ENCODE measurements at places on chromosomes 3 and 15. TPM values are rescaled to one million over a fixed set of nuclear protein-coding genes. Genes with fewer than 3 reads are reported as not detected.

Gene FSIP1
- polyA plus RNA-seq: 1.9 TPM

Gene MUC20
- polyA plus RNA-seq: 0.36 TPM

Gene KCNH8
- polyA plus RNA-seq: 0.07 TPM

Gene LRRC31
- polyA plus RNA-seq: not detected

Gene SUCNR1
- polyA plus RNA-seq: not detected

Gene CLDN18
- polyA plus RNA-seq: 0.01 TPM

Gene CCDC191
- polyA plus RNA-seq: 2.2 TPM

Gene CCDC9B
- 97.4 TPM for polyA plus RNA-seq

Gene SLC7A14
- polyA plus RNA-seq: not detected

Gene CPEB1
- polyA plus RNA-seq: 0.37 TPM

Gene MEIS2
- polyA plus RNA-seq: 21.1 TPM

Gene LMCD1
- polyA plus RNA-seq: 459 TPM

Gene ABHD2
- polyA plus RNA-seq: 9.1 TPM

Gene FGF12
- 26.5 TPM for polyA plus RNA-seq

Gene THBS1
- 12.9 TPM for polyA plus RNA-seq

Gene ITIH1
- polyA plus RNA-seq: 0.13 TPM

Gene NEK11
- polyA plus RNA-seq: 0.88 TPM

Gene ZNF609
- polyA plus RNA-seq: 4.0 TPM

Gene CSPG5
- 0.07 TPM for polyA plus RNA-seq

Gene SPCS1
- polyA plus RNA-seq: 122 TPM

Gene GOLGB1
- 12.3 TPM for polyA plus RNA-seq

Gene WDR72
- polyA plus RNA-seq: not detected

Gene SENP5
- polyA plus RNA-seq: 6.4 TPM

Gene CX3CR1
- 0.13 TPM for polyA plus RNA-seq

Gene CORO2B
- polyA plus RNA-seq: 7.1 TPM

Gene FBXO40
- 2.9 TPM for polyA plus RNA-seq

Gene PCOLCE2
- polyA plus RNA-seq: 74.5 TPM

Gene GTPBP8
- 4.7 TPM for polyA plus RNA-seq

Gene LMAN1L
- polyA plus RNA-seq: 0.03 TPM

Gene ATP10A
- polyA plus RNA-seq: 2.2 TPM

Gene OIP5
- polyA plus RNA-seq: not detected

Gene ZNF619
- 1.0 TPM for polyA plus RNA-seq

Gene ATR
- 4.8 TPM for polyA plus RNA-seq

Gene TMEM207
- polyA plus RNA-seq: not detected

Gene ITPKA
- polyA plus RNA-seq: 1.7 TPM

Gene PPP1R14D
- polyA plus RNA-seq: not detected

Gene GXYLT2
- polyA plus RNA-seq: 2.2 TPM

Gene IMP3
- polyA plus RNA-seq: 33.7 TPM

Gene SERPINI2
- polyA plus RNA-seq: 0.37 TPM

Gene CKMT1B
- 0.59 TPM for polyA plus RNA-seq

Gene DCP1A
- 8.4 TPM for polyA plus RNA-seq

Gene TERC
- 0.20 TPM for polyA plus RNA-seq

Gene KBTBD13
- polyA plus RNA-seq: 7.8 TPM

Gene MST1R
- polyA plus RNA-seq: 7.1 TPM

Gene HIGD2B
- not detected for polyA plus RNA-seq

Gene GLDN
- 5.3 TPM for polyA plus RNA-seq
